SK-N-SH (cell line): ENCODE measurements at places on chromosomes 4 and X.

DNA sequence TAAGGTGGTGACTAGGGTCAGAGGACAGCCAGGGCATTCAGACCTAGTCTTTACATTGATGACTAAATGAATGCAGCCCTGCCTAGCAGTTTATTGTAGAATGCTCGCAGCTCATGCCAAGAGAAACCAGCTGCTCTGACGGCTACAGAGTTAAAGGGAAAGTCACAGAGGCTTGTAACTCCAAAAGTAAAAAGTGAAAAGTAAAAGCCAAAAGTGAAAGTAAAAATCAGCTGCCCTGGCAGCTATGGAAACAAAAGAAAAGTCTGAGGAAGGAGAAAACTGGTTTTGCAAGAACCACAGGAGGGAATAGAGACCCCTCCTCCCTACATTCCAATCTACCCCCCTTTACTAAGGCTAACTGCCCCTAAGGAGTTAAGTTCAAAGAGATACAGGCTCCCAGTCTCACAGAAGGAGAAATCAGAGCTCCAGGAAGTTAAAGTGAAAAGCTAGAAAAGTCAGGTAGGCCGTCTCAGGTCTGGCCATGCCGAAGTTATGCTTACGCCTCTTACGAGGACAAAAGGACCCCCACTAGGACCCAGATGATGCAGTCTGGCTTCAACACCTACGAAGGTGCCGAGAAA lies 6.0 kb downstream of the GAGE10 start:
- DNase-seq: no peak

GRCh38 chrX:123830309-123830708 lies 29.5 kb upstream of the XIAP start:
- DNase-seq: no peak

- DNase-seq: no peak
Observed at GRCh38 chrX:118948270-118948669, 26.1 kb upstream of the LONRF3 start.

DNA sequence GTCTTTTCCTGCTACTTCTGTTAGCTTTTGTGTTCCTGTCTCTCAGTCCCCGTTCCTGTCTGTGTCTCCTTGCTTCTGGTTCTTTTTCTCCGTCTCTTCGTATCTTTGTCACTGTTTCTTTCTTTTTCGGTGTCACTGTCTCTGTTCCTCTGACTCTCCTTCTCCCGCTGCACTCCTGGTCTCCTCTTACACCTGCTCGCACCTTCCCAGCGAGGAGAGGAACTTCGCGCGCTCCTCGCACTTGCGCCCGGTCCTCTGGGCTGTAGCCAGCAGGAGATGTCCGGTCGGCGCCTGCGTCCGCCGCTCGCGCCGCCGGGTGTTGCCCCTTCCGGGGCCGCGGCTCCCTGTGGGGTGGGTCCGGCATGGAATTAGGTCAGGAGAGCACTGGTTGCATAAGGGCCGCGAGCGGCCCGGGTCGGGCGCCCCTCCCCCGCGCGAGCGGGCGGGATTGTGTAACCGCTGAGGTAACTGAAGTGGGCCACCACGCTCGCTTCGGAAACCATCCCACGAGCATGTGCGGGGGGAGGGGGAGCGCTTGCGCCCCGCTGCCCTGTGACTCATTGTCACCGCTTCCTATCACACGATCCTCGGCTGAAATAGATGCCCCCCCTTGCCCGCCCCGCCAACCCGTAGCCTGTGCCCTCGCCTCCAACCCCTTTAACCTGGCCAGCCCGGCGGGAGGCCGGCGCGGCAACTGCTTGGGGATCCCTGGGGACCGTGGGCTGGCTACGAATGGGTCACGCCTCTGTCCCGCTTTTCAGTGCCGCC lies 1.6 kb downstream of the LONRF3 start:
- DNase-seq: peak; percentile 52

- DNase-seq: no peak
Observed at GRCh38 chr4:126757219-126757618, 875.5 kb upstream of the INTU start.

DNA sequence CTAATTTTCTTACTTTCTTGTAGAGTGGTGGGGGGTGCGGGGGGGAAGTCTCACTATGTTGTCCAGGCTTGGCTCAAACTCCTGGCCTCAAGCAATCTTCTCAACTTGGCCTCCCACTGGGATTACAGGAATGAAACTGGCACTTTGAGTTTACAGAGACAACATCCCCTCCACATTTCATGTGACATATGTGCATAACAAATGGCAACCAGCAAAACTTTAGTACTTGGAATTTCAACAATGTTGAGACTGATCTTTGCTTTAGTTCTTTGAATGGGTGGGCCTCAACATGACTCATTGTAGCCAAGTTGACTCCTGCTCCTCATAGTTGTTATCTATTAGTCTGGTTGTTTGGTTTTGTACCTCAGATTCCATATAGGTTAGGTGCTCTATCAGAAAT lies 11.4 kb upstream of the FMR1 start:
- DNase-seq: no peak

DNA sequence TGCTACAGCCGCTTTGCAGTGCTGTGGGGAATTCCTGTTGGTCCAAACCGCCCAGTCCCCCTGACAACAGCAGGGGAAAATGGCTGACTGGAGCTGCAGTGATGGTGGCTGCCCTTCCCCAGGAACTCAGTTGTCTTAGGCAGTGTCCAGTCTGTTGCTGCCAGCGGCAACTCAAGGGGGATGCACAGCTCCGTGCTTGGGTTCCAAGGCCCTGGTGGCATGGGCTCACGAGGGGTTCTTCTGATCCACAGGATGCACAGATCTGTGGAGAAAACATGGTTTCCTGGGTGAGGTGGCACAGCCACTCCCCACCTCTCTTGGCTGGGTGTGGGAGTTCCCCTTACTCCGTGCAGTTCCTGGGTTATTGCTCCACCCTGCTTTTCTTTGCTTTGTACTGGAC lies 261.2 kb downstream of the TLL1 start:
- DNase-seq: no peak

GRCh38 chr4:168434993-168435392 lies 45.3 kb downstream of the DDX60L start:
- no peak for DNase-seq

GRCh38 chr4:113382704-113383103 lies 333.3 kb downstream of the ANK2 start:
- no peak for DNase-seq

GRCh38 chr4:4408576-4409335 lies 21.9 kb downstream of the NSG1 start:
- DNase-seq: no peak

DNA sequence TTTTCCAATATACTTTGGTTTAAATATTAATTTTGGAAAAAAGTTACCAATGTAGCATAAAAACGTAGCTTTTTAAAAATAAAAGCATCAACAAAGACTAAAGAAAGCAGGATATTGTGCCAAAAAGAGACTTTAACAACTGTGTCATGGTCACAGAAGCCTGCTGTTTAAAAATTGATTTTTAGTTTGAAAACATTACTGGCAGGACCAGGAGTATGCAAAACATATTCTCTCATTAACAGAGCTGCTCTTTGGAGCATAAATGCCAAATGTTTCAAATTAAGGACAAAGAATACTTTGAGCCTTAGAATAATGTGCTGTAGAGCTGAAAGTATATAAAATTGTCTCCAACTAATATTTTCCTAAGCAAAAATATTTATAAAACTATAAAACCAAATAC lies 279.0 kb downstream of the ARAP2 start:
- DNase-seq: no peak

DNA sequence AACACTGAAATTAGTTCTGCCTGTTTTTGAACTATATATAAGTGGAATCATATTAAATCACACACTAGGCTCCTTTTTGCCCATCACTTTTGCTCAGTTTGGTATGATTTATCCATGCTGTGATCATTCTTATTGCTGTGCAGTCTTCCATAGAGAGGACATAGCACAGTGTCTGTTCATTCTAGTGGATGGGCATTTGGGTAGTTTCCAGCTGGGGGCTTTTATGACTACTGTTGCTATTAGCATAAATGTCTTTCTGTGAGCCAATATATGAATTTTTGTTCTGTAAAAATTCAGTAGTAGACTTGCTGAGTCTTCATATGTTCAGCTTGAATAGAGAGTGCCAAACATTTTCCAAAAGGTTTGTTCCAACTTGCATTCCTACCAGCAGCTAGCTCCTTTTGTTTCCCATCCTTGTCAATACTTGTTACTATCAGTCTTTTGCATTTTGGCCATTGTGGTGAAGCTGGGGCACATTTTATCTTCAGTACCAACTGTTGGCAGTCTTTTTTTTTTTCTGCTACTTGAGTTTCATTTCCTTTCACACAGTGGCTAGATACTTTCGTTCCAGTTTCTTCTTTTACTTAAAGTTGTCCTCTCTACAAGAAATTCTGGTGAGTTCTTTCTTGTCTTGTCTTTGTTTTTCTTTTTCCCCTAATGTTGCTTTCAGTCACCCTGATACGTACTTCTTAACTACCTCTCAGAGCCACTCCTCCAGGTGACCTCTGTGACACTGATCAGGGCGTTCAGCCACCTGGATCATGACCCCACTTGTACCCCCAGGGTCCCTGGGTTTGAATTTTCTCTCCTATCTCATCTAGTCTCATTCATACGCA lies 87.0 kb downstream of the ANXA3 start:
- DNase-seq: no peak

DNA sequence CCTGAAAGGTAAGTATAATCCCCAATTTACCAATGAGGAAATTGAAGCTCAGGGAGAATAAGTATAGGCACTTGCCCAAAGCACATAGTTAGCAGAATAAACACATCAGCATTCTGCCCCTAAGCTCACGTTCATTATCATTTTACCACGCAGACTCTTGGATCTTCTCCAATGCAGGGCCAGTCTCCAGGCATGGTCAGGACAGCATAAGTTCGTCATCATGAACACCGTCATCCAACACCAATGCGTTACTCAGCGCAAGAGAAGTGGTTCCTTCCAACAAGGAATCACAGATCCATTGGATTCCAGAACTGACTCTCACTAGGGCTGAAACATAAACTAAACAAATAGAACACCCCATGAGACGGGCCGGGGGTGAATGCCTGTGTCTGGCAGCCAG lies 86.5 kb upstream of the GPM6B start:
- DNase-seq: no peak

DNA sequence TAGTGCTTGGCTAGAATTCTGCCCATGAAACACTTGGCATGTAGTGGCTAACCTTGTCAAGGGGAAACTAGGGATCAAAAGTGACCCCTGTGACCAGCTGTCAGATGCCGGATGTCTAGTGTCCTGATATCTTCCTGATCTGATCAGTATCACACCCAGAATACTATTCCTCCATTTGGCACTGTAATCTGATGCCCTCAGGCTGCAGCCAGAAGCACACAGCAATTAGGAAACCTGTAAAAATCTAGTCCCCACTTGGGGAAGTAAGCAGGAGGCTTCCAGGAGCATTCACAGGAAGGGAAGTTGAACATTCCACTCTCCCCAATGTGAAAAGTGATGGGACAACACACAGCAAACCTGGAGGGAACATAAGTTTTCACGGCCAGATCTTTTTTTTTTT lies 125.1 kb downstream of the HS6ST2 start:
- DNase-seq: peak; percentile 1

DNA sequence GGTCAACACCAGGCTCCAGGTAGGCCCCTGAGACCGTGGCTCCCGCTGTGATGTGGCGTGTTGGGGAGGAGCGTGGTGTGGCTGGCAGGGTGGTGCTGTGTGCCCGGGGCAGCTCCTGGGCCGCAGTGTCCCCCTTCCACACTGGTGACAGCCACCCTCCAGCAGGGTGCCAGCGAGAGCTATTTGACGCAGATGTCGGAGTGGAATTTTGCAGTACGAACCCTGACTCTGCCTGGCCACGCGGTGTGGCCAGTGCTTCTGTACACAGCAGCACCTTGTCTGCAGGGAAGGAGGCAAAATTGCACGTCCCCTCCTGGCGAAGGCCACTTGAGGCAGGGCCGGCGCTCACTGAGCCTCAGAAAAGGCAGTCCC lies 53.2 kb downstream of the CPZ start:
- no peak for DNase-seq

- peak; percentile 15 for DNase-seq
Observed at GRCh38 chrX:83469551-83469950, 38.5 kb upstream of the POU3F4 start.

DNA sequence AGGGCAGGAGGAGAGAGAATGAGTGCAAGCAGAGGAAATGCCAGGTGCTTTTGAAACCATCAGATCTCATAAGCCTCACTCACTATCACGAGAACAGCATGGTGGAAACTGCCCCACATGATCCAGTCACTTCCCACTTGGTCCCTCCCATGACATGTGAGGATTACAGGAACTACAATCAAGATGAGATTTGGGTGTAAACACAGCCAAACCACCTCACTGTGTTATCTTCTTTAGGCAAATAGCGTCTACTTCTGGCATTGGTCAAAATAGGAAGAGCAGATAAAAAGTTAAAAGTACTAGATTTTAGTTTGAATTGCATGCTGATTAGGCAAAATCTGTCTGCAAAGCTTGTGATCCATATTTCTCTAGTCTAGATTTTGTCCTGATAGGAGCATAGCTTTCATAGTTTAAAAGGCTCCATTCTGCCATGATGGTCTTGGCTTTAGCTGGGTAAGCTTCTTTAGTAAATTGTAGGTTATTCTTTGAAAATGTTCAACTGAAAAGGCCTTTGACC lies 267.5 kb downstream of the NKX6-1 start:
- DNase-seq: no peak

GRCh38 chr4:3802571-3803474 lies 36.6 kb downstream of the ADRA2C start:
- no peak for DNase-seq

- DNase-seq: no peak
Observed at GRCh38 chr4:57424232-57424897, 314.2 kb upstream of the IGFBP7 start.

DNA sequence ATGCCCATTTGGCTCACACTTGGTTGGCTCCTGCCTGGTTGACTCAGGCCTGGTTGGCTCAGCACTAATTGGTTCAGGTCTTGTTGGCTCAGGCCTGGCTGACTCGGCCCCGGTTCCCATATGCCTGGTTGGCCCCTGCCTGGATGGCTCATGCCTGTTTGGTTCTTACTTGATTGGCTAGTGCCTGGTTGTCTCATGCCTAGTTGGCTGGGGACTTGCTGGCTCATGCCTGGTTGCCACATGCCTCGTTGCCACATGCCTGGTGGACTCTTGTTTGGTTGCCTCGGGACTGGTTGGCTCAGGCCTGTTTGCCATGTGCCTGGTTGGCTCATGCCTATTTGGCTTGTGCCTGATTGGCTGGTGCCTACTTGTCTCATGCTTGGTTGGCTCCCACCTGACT lies 103.7 kb downstream of the APOOL start:
- no peak for DNase-seq
